ENCODE measurements at places on chromosomes 6 and 20. TPM values are rescaled to one million over a fixed set of nuclear protein-coding genes. Genes with fewer than 3 reads are reported as not detected.

KIF25 gene
- polyA plus RNA-seq = not detected

SLC32A1 gene
- 0.16 TPM for polyA plus RNA-seq

ADGRB3 gene
- not detected for polyA plus RNA-seq

SCGN gene
- polyA plus RNA-seq = not detected

TAF8 gene
- polyA plus RNA-seq = 30.6 TPM

GRCh38 chr20:53874104-53874503 is 196.3 kb downstream of the BCAS1 start:
- DNase-seq = no peak
- H3K4me3 ChIP-seq = no peak overlapping the region
- no peak overlapping the region for H3K27ac ChIP-seq

GRCh38 chr6:24576447-24576846 is 69.5 kb downstream of the KIAA0319 start:
- no peak overlapping the region for H3K27ac ChIP-seq
- peaks cover 6% of the 10 kb centered on the region for H3K4me1 ChIP-seq
- H3K36me3 ChIP-seq = no peaks in the 10 kb centered on the region
- DNase-seq = no peak

DNA sequence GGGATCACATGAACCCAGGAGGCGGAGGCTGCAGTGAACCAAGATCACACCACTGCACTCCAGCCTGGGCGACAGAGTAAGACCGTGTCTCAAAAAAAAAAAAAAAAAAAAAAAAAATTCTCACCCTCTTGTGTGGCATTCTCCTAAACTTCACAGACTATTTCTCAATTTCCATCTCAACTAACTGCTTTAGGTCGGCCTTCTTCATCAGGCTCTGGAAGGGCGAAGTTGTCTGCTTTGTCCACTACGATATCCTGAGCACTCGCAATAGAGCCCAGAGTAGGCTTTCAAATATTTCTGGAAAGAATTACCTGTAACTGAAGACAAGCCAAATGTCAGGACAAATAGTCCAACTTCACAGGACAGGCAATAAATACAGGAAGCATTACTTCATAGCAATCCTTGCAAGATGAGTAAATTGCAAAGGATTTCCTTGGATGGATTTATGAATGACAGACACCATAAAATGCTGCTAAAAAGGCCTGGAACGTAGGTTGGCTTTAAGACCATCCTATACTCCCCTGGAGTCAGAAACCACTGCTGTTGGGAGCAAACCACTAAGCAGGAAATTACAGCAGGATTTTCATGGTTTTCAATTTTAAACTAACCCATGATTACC is 116.3 kb upstream of the SLC2A12 start:
- H3K27ac ChIP-seq = no peak overlapping the region
- H3K36me3 ChIP-seq = no peaks in the 10 kb centered on the region
- no peaks in the 10 kb centered on the region for H3K27me3 ChIP-seq
- H3K4me3 ChIP-seq = no peak overlapping the region
- DNase-seq = no peak

GRCh38 chr6:168835991-168836390 is 395.0 kb downstream of the SMOC2 start:
- no peak overlapping the region for H3K4me3 ChIP-seq
- no peak overlapping the region for H3K27ac ChIP-seq
- no peak for DNase-seq

DNA sequence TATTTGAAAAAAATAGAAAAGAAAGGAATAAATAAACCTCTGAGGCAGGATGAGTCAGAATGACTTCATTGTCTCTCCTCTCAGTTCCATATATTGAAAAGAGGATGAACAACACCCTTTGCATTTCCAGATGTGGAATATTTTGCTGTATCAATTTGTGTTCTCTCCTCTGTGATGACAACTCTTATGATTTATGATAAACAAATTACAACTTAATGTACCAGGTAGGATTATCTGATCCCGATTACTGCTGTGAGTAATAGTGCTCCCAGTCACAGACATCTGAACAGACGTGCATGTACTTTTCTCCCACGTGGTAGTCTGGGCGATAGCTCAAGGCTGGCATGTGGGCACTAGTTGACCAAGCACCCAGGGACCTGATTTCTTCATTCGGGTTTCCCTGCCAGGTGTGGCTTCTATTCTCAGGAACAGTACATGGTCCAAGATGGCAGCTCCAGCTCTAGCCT is 142.1 kb upstream of the SULF2 start:
- no peak overlapping the region for H3K27ac ChIP-seq
- H3K4me1 ChIP-seq = no peaks in the 10 kb centered on the region

- no peaks in the 10 kb centered on the region for H3K27me3 ChIP-seq
- DNase-seq = no peak
- no peak overlapping the region for H3K27ac ChIP-seq
- no peaks in the 10 kb centered on the region for H3K36me3 ChIP-seq
These were observed 42.2 kb downstream of the PKIB start for GRCh38 chr6:122652431-122652830.

GRCh38 chr6:82603871-82604270 is 240.3 kb downstream of the TPBG start:
- H3K36me3 ChIP-seq = no peaks in the 10 kb centered on the region
- H3K4me3 ChIP-seq = no peak overlapping the region
- no peak for DNase-seq
- H3K27ac ChIP-seq = no peak overlapping the region
- H3K4me1 ChIP-seq = no peaks in the 10 kb centered on the region
